ENCODE measurements at places on chromosomes 7 and 10.

GRCh38 chr10:130812381-130813148, 499.0 kb downstream of the TCERG1L start:
- DNase-seq: no peak

DNA sequence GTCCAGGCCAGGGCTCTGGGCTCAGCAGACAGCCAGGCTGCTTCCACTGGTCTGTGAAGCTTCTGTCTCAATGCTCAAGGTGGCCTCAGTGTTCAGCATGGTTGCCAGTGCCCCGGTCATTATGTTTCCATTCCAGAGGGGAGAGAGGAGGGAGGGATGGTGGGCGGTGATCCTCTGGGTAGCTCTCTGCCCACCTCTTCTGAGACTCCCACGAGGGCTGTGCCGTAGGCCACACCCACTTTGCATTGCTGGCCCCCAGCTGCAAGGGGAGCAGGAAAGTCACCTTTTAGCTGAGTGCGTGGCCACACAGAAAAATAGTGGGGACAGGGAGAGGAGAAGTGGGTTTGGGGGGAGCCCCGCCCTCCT, 42.5 kb downstream of the FOXK1 start:
- DNase-seq: no peak

DNA sequence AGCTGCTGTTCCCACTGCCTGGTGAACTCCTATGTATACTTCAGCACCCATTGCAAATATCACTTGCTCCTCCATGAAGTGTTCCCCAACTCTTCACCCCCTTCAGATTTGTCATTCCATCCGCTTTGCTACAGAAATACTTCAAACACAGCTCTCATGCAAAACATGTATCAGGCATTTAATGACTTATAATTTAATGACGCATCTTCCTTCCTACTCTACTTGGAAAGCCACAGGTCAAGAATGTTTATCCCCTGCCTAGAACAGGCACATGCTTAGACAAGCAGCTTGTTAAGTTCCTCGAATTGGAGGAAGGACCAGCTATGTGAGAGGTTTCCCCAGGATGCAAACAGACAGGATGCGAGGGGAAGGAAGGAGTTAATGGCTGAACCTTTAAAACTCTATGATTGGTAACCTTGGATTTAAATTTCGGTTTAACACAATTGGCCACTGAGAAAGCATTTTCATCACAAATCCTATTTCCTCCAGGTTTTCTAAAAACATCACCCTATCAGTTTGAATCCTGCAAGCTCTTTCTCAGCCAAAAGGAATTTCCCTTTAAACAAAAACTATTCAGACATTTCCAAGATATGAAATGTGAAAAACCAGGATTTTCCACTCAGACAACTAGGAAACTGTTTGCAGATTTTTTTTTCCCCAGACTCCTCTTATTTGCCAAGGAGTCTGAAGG, 11.5 kb downstream of the CREB3L2 start:
- no peak for DNase-seq

DNA sequence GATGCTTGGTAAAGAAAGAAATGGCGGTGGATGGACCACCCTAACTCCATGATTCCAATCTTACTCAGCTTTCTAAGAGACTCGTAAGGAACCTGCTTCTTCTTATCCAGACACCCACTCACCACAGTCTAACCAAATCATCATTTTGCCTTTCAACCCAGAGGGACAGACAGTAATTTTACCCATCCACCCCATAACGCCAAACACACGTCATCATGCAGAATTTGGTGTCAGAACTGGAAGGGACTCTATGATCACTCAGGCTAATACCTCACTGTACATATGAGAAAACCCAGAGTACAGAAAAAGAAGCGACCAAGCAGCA, 388 bp downstream of the ECD start:
- no peak for DNase-seq

DNA sequence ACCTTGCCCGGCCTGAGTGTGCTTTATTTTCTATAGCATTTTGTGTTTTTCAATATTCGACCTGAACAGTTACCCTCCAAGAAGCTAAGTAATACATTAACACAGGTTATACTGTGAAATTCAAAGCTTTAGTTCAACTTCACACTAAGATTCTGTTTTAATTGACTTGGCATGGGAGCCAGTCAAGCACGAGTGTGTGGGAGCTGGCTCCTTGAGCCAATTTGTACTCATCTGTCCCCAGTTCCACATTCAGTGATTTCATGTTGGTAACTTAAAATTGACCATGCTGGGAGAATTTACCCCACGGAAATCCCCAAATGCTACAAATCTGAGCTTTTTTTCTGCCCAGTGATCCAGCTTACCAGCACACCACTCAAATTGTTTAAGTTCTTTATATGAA, 20.3 kb downstream of the TSPAN12 start:
- DNase-seq: no peak

DNA sequence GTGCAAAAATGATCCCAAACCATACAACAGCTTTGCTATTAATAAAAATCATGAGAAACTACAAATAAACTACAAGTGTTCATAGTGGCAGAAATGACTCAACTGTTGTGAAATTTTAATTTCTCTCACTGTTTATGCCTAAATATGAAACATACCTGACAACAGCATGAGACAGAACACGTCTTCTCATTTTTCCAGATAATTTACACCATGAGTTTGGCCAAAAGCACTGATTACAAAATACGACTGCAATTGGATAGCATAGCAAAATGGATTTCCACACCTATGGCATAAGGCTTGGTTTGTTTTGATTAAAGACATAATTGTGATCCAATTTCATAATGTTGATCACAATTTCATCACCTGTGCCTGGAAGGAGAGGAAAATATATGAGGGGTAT, 608.6 kb downstream of the GATA3 start:
- DNase-seq: no peak

DNA sequence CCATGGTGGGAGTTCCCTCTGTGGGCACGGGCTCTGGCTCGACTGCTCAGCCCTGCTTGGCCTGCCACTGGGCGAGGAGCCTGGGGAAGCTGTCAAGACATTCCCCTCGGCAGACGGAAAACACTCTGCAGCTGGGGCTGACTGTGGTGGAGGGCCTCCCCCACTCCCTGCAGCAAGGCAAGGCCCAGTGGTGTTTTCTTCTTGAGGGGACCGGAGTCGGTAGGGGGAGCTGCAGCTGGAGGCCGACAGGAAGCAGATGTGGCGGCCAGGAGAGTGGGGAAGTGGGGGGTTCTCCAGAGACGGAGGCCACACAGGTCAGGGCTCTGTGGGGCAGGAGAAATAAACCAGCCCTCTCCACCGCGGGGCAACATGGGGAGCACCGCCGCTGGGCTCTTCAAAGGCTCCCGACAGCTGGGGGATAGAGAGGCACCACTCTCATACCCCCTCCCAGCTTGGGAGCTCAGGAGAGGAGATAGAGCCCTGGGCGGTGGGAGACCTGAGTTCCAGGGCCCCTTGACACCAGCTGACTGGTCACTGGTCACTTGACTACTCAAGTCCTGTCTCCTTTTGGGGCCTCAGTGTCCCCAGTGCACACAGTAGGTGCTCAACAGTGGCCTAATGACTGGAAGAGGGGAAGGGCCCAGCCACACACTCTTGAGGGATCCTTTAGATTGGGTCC, 43.4 kb downstream of the PPIF start:
- peak; percentile 53 for DNase-seq

- no peak for DNase-seq
These were observed 123.2 kb downstream of the NRP1 start for GRCh38 chr10:33211106-33211878.

DNA sequence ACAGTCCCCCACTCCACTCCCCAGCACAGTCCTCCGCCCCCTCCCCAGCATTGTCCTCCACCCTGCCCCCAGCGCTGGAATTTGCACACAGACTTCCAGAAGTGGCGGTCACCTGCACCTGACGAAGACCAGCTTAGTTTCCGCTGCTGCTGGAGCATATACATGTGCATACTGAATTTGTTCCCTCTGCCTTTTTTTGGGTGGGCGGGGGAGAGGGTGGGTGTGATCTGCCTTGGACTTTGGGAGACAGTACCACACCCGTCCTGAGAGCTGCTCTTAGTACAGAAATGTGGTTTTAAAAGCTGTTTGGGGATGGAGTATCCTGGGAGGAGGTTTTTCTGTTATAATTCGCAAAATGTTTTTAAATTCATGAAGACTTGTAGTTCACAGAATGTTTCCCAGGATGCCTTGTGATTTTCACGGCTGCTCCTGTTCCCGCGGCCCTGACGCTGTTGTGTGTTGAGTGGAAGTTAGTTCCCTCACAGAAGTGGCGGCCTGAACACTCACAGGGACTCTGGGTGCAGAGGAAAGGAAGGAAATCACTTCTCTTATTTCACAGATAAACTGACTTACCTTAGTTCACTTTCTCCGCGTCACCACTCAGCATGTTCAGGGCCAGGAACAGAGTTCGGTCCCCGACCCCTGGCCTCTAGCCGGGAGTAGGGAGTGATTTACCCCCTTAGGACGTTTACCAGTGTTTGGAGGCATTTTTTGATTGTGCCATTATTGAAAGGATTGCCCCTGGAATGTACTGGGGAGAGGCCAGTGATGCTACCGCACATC, 18.6 kb downstream of the PFKP start:
- DNase-seq: no peak

- no peak for DNase-seq
These were observed 77.4 kb downstream of the ALOX5 start for GRCh38 chr10:45451407-45451806.

GRCh38 chr7:133778472-133778871, 348.7 kb upstream of the LRGUK start:
- DNase-seq: no peak

DNA sequence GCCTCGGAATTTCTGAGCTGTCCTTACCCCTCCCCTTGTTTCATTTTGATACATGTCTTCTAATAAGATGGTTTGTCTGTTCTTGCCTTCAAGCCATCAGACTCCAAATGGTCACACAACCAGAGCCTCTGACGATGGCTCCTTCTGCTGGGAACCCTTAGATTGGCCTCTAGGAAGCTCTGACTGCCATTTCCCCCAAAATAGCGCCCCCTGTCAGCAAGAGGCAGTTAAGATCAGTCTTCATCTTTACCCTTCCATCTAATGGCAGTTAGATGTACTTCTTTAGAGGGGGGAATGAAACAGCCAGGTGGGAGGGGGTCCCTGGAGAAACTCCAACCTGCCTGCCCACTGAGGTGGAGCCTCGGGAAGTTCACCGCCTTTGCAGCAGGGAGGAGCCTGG, 85.8 kb upstream of the GPR22 start:
- no peak for DNase-seq

- no peak for DNase-seq
These were observed 20.8 kb downstream of the GHRHR start for GRCh38 chr7:30984359-30985107.

DNA sequence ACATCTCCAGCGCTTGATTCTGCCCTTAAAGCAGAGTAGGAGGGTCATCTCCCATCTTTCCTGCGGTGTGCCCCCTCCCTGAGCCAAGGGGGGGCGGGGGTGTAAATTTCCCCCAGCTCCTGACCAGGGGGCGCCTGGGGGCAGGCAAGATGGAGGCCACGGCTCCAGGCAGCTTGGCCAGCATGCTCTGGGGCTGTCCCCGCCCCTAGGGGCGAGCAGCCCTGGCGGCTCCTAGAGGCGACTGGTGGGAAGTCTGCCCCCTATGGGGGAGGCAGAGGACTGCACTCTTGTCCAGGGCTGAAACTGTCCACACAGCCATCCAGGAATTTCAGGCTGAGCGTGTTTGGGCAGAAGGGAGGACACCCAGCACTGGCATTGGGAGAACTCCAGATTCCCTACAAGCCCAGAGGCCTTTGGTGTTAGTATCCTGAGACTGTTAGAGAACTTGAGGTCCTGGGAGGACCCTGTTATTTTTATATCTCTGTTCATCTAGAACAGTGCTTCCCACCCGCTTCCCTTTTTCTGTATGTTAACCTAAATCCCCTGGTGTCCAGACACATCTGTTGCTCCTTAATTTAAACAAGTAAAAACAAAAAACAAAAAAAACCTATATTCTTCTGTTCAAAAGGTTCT, 4.6 kb downstream of the STRA8 start:
- peak; percentile 60 for DNase-seq

- no peak for DNase-seq
These were observed 84.4 kb downstream of the SLIT1 start for GRCh38 chr10:97101166-97101940.

- no peak for DNase-seq
These were observed 829.5 kb downstream of the REEP3 start for GRCh38 chr10:64350665-64351064.

GRCh38 chr10:34816085-34816496, 995 bp upstream of the PARD3 start:
- no peak for DNase-seq

DNA sequence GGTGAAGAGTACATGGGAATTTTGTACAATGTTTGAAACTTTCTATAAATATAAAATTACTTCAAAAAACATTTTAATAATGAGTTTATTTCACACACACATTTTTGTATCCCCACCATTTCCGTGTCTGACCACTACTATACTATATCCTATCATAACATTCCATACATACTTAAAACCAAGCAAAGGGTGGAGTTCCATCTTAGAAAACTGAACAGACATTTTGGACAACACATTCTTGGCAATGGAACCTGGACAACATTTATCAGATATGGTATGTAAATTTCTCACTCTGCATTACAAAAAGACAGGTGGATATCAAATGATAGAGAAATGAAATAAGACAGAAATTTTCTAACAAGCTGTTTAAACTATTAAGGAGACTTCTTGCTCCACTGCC, 168.9 kb downstream of the TWIST1 start:
- DNase-seq: no peak

DNA sequence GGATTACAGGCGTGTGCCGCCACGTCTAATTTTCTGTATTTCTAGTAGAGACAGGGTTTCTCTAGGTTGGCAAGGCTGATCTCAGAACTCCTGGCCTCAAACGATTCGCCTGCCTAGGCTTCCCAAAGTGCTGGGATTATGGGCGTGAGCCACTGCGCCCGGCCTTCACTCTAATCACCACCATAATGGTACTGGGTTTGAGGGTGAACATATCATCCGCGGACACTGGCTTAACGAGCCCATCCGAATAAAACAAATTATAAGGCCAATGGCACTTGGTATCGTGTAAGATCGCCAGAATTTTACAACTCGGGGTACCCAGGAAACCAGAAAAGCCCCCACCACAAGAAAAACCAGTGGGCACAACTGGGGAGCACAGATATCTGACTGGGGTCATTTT, 580 bp downstream of the FAM200A start:
- no peak for DNase-seq

DNA sequence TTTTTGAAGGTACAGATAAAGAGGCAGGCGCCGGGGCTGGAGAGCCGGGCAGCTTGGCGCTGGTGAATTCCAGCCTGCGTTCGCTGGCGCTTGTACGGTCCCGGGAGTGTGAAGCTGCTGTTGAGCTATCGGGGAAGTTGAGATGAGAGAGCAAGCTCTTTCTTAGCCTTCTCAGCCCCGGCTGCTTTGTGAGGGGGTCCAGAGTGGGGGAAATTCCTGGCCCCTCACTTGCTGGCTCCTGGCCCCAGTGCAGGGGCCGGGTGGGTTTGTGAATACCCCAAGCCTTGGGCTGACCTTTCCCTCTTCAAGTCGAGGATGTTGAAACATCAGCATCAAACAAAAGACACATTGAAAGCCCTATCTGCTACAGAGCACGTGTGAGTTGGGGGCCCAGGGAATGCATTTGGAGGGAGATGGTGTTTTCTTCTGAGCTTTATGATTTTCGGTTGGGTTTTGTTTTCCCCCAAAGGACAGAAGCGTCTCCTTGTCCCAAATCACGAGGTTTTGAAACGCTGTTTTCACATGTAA, 2.7 kb downstream of the ZMIZ1 start:
- DNase-seq: no peak
